ENCODE measurements at places on chromosomes 6 and 20.
A peak's percentile ranks its signal among the peaks of the same experiment; 100 is the strongest.

DNA sequence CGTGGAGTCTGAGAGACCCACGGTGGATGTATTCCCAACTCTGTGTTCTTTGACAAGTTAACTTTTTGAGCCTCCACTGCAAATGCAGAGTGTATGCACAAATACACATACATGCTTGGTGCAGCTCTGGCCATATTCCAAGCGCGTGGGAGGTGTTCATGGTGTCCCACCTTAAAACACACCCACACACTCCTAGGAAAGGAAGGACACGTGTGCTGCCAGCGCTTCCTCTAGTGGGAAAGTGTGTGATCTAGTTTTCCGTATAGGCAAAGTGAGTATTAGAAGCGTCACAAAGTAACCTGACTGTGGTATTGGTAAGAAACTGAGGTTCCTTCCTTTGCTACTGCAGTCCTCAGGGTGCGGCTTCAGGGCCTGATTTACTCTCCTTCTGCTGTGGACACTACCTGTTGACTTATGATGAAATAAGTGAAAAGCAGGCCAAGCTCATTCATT, 36.0 kb upstream of the MPC1 start:
- DNase-seq, result no peak

DNA sequence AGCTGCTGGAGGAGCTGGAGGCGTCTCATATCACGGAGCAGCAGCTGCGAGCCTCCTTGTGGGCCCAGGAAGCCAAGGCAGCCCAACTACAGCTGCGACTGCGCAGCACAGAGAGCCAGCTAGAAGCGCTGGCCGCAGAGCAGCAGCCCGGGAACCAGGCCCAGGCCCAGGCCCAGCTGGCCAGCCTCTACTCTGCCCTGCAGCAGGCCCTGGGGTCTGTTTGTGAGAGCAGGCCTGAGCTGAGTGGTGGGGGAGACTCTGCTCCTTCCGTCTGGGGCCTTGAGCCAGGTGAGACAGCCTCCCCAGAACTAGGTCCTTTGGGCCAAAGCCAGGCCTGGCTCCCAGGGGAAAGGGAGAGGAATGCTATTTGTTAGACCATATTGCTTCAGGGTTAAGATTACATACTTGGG, 31.7 kb downstream of the C20orf173 start:
- no peak for DNase-seq

DNA sequence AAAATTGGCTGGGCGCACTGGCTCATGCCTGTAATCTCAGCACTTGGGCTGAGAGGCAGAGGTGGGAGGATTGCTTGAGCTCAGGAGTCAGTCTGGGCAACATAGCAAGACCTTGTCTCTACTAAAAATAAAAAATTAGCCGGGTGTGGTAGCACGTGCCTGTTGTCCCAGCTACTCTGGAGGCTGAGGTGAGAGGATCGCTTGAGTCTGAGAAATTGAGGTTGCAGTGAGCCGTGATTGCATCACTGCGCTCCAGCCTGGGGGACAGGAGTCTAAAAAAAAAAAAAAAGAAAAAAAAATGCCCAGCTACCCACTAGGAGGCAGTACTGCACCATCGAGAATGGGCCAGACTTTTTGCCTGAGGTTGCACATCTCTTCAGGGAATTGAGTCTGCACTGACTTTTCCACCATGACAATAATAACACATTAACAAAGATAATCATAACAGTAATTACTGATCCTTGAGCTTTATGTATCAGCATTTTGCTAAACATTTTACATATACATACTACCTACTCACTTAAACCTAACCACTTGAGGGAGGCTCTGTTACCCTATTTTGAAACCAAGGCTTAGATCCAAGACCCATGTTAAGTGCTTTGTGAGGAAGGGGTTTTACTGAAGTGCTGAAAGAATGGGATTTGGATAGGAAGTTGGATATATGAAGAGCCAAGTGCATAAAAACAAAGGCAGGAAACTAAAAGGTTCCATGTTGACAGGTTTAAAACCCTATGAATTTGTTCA, 21.0 kb downstream of the SRSF3 start:
- DNase-seq, result peak; percentile 15

DNA sequence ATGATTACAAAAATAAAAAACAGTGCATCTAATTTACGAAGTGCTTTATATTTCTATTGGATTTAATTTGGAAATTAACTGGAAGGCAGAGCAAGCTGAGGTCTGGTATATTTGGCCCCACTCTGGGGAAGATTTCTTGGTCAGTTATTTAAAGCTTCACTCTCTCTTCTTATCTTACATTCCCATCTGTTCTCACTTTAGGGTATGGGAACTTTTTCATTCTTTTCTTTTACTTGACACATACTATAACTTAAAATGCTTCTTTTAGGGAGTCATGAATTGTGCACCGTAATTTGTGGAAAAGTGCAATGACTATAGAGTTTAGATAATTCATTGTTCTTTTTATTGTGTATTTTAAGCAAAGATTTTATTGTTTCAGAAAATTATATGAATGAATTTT, 170.4 kb downstream of the BCKDHB start:
- no peak for DNase-seq

DNA sequence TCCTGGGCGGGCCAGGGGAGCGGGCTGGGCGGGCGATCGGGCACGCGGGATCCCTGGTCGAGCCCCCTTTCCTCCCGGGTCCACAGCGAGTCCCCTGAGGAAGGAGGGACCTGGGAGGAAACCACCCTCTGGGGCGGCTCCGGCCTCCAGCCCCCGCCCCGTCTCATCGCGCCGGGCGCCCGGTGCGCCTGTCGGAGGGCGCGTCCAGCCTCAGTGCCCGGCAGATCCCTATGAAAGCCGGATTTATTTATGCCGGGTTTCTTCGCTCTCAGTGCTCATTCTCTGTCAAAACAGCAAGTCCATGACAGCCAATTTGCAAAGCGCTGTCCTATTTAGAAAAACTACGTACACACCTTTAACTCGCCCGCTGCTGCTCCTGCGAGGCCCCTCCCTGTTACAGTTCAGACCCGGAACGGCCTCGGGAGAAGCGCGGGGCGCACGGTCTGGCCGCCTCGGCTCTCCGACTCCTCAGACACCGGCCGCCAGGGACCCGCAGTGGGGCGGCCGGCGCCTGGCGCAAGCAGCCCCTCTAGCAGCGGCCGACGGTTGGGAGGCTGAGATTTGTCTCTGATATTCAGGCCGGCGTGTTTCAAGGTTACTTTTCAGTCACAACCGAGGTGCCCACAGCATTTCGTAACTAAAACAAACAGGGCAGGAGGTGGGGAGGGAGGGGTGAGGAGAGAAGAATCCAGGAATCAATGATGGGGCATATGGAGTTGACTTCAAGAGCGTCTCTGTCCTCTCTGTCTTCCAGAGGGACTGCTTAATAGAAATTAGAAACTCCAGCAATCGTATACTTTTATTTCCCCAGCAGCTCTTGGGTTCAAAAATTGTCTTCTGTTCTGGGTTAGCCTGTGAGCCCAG, 782 bp upstream of the FOXA2 start:
- peak; percentile 66 for DNase-seq

- DNase-seq, result no peak
These were observed 48.8 kb downstream of the CAP2 start for GRCh38 chr6:17442196-17442595.

GRCh38 chr20:11553603-11554002, 364.1 kb upstream of the BTBD3 start:
- peak; percentile 26 for DNase-seq
